Stimulated activated CD4-positive, alpha-beta T cell treated with anti-CD3 and anti-CD28 coated beads, Interleukin-4, amount 100 ng/mL, for 4 hours (primary cell): ENCODE measurements at places on chromosomes 3 and 15.

GRCh38 chr3:84724877-84725276, 233.9 kb upstream of the CADM2 start:
- no peak for DNase-seq

GRCh38 chr15:72021604-72022003, 96.3 kb downstream of the MYO9A start:
- DNase-seq: no peak

DNA sequence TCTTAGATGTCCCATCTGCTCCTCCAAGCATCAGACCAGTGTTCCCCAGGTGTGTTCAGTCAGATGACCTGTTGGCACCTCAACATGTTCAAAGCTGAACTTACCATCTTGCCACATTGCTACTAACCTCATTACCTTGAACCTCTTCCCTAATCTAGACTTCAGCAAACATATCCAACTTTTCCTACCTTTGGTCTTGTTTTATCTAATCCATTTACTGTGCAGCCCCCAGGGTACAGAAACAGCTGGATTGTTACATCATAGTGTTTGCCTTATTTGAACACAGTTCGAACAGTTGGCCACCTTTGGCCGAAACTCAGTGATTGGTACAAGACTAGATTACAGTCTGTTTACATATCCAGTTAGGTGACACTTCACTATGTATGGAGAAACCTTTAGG, 36.1 kb upstream of the MCF2L2 start:
- no peak for DNase-seq

DNA sequence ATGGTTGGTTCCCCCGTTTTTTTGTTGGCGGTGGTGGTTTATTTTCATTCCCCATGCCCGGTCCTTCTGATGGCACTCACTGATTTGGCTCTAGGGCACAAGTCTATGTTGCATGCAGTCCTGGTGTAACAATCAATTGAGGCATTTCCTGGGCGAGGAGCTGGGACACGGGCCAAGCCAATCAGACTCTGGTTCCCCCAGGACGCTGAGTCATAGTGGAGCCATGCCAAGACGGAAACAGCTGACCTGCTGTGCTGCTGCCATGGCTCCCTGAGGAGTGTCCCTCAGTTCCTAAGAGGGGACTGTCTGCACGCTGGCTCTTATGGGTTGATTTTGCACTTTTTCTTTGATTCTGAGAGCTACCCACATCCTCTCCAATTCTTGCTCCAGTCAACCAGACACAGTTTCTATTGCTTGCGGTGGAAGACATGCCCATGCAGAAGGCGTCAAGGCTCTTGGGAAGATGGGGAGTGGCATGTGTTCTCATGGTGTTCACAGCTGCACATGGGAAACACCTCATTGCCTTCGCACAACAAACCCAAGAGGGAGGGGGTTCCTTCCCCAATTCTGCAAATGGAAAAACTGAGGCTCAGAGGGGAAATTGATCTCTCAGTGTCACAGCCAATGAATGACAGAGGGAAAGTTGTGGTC, 28.3 kb upstream of the ALDH1L1 start:
- no peak for DNase-seq

DNA sequence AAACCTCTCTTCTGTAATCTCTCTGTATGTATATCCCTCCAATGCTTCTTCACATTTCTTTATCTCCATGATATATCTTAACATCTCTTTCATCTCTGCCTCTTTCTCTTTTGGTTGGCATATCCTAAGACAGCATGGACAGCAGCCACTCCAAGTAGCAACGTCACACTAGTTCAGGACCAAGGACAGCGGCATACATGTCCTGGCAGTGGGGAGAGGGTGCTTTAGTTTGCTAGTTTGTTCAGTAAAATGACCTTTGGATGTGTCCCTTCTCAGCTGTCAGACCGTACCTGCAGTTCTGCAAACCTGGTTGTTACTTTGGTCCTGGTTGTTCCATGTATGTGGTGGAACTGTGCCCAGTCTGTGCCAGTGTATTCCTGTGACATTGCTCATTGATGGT, 225.6 kb upstream of the ROPN1 start:
- no peak for DNase-seq

- no peak for DNase-seq
Observed at GRCh38 chr3:49911611-49912010, 7.9 kb upstream of the MST1R start.

- DNase-seq: no peak
Observed at GRCh38 chr3:12822725-12823373, 18.5 kb downstream of the RPL32 start.

DNA sequence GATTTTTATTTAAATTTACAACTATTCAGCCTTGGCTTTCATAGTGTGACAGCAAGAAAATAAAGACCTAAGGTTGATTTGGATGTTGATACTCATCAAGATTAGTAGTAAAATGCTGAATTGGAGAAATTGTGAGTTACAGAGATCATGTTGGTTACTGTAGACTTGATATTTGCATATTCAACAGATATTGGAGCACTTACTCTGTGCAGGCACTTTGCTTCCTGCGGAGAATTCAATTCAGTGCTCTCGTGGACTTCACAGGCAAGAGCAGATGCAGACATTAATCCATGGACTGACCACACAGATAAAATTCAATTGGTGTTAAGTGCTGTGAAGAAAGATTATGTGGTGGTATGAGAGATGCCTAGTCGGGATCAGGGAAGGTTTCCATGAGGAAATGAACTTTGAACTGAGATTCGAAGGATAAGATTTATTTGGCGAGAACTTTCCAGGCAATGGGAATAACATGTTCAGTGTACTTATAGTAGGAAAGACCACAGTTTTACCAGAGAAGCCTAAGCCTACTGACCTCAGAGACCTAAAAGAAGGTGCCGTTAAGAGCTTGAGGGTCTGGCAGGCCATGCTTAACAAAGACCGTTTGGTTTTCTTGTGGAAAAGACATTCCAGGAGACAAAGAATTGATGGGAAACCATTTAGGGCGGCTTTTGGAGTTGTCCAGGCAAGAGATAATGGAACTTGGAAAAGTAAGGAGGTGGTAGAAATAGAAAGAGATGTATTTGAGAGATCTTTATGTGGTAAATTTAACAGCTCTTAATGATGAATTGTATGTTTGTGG, 4.3 kb downstream of the SELENOT start:
- no peak for DNase-seq

GRCh38 chr3:178289544-178290160, 246.6 kb upstream of the KCNMB2 start:
- DNase-seq: no peak

GRCh38 chr3:132822266-132822665, 100.1 kb upstream of the NPHP3 start:
- DNase-seq: no peak

DNA sequence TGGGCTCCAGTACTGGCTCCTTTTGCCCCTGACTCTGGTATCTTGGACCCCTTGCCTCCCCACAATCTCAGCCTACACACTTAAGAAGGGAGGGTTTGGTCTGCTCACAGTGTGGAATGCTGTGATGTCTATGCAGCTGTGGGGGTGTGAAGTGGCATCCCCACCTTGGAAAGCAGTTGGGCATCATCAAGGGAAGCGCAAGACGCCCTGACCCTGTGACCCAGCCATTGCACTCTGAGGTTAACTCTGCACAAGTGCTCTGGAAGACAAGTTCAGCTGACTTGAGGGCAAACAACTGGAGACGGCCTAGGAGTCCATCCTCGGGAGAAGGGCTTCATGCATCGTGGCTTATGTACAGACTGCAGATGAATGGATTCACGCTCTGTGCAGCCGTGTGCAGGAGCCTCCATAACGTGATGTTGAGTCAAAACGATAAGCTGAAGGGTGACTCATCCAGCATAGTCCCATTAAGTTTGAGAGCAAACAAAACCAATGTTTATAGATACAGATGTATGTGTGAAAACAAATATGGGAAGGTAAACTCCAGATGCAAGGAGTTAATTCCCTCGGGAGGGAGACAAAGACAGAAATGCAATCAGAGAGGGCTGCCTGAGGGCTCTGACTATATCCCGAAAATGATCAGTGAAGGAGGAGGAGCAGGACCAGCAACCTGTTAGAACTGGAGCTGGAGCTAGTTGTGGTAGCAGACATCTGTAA, 86.8 kb downstream of the LSM3 start:
- no peak for DNase-seq

GRCh38 chr3:14758297-14758696, 60.5 kb upstream of the FGD5 start:
- no peak for DNase-seq

DNA sequence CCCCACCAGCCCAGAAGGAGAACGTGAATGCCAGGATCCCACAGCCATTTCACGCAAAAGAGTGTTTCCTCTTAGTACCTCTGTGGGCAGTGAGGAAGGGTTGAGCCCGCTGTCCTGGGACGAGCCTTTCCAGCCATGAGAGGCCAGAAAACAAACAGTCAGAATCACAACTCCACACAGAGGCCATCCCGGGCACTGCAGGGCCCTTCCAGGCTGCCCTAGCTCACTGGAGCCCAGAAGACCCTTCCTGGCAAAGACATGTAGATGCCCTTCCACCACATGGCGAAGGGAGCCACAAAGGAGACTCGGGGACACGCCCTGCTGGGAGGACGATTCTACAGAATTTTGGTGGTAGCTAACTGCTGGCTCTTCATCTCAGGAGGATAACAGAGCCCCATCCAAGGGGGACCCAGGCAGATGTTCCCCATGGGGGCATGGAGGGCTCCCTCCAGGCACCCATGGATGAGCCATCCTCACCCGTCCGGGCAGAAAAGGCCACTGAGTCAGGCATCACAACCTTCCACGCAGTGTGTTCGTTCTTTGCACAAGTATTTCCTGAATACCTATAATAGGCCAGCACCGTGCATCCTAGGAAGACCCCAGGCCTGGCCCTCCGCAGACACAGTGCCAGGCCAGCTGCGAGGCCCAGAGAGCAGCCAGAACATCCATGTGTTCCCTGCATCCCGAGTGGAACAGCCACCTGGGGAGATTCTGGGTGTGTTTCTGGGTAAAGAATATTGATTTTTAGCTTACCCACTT, 47.2 kb downstream of the SLC12A8 start:
- DNase-seq: no peak

GRCh38 chr3:112829046-112829445, 17.6 kb downstream of the CD200R1L start:
- DNase-seq: no peak

GRCh38 chr15:80059786-80060355, 395 bp downstream of the ZFAND6 start:
- DNase-seq: peak; percentile 45

- no peak for DNase-seq
Observed at GRCh38 chr3:130117933-130118332, 36.3 kb downstream of the ALG1L2 start.

GRCh38 chr15:83904107-83905040, 250.5 kb downstream of the ADAMTSL3 start:
- DNase-seq: no peak

DNA sequence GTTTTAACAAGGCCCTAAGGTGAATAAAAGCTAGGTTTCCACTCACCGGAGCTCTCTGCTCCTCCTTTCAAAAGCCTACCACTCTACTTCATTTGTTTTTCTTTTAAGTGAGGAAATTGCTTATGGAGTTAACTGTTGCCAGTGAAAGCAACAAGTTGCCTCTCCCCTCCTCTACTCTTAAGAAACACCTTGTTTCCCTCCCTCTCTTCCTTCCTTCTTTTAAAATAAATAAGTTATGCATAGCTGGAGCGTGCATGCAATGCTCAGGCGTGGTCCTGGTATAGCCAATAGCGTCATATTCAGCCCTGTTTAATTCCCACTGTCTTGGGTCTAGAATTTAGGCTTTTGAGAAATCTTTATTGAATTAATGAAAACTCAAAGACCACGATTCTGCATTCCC, 101.1 kb upstream of the IGF1R start:
- DNase-seq: no peak

GRCh38 chr3:149599236-149599635, 58.6 kb downstream of the WWTR1 start:
- no peak for DNase-seq

- no peak for DNase-seq
Observed at GRCh38 chr3:11212299-11212608, 58.0 kb downstream of the HRH1 start.

DNA sequence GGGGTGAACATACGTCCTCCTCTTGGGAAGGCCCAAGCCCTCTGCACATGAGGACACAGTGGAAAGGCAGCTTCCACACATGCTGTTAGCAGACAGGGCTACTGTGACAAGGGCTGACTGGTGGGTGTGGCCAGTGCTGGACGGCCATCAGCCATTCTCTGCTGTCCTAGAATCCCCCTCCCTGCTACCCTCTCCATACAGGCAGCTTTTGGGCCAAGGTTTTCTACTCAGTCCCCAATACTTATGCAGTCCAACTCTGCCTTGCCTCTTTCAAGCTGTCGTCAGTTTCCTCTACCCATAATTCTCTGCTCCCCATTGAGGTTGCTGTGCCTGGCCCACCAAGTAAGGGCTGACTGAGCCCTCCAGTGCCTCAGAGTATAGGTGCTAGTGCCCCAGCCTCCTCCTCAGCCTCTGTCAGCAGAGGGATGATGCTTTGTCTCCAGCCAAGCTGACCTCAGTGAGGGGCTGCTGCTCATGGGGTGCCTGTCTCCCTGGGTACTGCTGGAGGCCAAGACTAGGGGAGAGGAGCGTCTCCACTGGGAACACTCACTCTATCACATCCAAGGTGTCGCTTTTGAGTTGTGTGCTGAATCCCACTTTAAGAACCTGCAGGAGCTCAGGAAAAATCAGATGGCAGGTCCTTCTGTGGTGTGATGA, 2.8 kb downstream of the LOXL1 start:
- DNase-seq: no peak

DNA sequence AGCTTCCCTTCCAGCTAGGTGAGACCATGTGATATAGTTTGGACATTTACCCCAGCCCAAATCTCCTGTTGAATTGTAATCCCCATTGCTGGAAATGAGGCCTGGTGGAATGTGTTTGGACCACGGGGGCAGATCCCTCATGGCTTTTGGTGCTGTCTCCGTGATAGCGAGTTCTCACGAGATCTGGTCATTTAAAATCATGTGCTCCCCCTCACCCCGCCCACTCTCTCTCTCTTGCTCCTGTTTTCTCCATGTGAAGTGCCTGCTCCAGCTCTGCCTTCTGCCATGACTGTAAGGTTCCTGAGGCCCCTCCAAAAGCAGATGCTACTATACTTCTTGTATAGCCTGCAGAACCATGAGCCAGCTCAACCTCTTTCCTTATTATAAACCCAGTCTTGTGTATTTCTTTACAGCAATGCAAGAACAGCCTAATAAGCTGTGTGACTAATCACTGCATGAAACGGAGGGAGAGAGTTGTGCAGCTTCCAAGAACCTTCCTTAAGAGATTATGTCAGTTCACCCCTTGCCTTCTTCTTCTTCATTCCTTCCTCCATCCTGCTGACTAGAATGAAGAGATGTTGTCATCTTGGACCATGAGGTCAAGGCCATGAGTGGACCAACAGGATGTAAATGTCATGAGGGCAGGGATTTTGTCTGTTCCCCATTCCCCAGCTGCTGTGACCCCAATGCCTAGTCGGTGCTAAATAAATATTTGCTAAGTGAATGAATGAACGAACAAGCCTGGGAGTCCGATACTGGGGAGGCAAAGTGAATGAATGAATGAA, 91.0 kb downstream of the CPN2 start:
- DNase-seq: no peak
